ENCODE measurements at places on chromosomes 12 and 14.

- no peak for DNase-seq
These were observed 37.5 kb upstream of the CORO1C start for GRCh38 chr12:108768591-108769500.

DNA sequence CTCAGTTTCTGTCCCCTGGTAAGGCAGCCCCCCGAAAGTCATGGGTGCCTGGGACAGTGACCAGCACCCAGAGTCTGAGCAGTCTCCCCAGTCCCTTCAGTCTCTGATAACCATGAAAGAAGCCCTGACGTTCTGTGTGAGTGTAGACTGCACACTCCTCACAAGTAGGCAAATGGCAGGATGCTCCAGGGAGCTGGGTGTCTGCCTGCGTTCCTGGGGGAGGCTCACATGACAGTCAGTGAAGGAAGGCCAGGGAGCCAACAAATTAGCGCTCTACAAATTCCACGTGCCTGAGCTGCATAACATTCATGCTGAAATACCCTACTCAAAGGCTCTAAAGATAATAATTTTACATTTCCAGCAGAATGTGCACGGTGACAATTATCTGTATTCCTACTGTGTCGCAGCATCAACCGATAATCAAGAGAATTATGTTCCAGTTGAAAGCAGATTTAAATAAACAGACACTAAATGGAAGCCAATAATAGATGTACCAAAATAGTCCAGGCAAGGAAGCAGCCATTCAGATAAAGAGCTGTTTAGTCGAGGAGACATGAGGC is 56.3 kb downstream of the ASCL1 start:
- no peak for DNase-seq

GRCh38 chr12:21428241-21428640 is 9.2 kb upstream of the PYROXD1 start:
- DNase-seq = no peak

DNA sequence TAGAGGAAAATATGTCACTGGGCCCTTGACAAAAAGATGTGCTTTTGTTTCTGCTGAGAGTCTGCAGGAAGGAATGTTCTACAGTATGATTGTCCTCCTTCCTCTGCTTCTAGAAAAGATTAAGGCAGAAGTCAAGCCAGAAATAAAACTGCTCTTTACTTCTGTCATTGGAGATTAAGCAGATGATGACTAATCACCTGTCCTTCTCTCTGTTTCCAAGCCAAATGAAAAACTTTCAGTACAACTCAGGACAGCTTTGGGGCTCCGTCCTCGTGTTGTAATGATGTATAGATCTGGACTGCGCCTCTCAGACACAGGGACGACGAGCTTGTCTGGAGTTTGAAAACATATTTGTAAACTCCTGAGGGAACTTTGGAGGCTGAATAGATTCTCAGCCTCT is 159.3 kb downstream of the DYRK2 start:
- no peak for DNase-seq

- DNase-seq = no peak
These were observed 25.3 kb downstream of the GPRC5D start for GRCh38 chr12:12926571-12927071.

DNA sequence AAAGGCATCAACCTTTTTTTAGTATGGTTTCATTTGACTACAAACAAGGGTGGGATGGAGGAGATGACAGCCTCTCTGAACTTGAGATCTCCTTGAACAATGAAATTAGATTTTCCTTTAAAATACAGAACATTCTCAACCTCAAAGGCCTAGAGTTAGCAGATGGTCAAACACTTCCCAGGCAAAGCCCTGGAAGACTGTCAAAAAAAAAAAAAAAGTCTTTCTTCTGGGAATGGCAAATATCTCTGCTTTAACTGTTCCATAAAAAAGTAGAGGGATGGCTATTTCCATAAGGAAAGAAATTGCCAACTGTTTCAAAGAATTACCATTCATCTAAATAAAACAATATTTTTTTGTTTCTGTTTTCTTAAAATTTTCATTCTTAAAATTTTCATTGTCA is 870.8 kb downstream of the GALC start:
- DNase-seq = no peak

DNA sequence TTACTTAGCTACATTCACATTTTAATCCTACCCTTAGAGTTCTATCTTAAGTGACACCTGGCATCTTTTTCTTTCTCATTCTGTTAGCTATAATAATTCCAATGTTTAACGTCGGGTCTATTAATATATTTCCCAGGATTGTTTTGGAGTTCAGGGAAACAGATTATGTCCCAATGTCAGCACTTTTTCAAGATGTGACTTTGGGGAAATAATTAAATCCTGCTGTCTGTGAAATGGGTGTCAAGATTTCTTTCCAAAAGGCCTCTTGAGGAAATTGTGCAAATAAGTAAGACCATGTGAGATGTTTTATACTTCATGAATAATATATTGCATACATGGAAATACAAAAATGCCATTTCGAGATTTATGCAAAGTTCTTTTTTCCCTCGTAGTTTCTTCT is 887.6 kb upstream of the SEL1L start:
- DNase-seq = no peak

GRCh38 chr12:39412210-39412609 is 30.7 kb downstream of the KIF21A start:
- DNase-seq = no peak

GRCh38 chr12:91023326-91024004 is 18.7 kb upstream of the EPYC start:
- DNase-seq = no peak

DNA sequence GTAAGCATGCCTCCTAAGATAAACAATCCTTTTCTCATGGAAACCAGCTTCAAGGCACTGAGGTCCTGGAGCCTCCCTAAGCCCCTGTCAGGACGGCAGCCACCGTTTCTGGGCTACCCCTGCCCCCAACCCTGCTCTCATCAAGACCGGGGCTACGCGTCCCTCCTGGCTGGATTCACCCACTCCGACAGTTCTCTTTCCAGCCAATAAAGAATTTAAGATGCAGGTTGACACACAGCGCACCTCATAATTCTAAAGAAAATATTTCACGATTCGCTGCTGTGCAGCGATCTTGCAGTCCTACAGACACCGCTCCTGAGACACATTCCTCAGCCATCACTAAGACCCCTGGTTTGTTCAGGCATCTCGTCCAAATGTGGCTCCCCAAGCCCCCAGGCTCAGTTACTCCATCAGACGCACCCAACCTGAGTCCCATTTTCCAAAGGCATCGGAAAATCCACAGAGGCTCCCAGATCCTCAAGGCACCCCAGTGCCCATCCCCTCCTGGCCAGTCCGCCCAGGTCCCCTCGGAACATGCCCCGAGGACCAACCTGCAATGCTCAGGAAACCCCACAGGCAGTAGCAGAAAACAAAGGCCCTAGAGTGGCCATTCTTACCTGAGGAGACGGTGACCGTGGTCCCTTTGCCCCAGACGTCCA is 336.3 kb downstream of the TMEM121 start:
- no peak for DNase-seq

- DNase-seq = no peak
These were observed 7.6 kb downstream of the FCF1 start for GRCh38 chr14:74720526-74720925.

DNA sequence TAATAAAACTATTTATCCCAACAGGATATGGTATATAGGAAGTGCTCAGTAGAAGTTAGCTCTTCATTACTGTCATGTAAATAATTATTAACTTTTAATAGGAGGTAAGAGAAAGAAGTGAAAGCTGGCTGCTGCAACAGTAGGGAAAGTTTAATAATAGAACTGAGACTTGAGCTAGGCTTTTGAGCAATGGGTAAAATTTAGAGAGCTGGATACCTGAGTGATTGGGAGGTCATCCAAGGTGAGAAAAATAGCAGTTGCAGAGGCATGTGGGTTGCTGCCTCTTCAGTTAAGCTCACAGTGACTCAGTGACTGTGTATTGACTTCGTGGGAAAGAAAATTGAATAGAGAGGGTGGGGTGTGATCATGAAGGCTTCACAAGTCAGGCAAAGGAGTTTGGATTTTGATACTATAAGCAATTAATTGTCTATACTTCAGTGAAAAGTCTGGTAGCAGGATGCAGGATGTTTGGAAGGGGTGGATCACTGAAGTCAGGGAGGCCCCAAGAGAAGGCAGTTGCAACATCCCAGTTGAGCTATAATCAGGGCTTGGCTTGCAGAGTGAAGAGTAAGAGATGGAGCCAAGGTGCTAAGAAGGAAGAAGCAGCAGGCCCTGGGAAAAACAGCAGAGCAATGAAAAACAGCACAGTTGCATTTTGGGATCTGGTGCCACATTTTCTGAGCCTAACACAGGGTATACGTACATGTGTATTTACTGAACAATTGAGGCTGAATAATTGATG is 172.0 kb upstream of the FRMD6 start:
- DNase-seq = no peak

- no peak for DNase-seq
These were observed 23.4 kb upstream of the IPO8 start for GRCh38 chr12:30719060-30719459.

DNA sequence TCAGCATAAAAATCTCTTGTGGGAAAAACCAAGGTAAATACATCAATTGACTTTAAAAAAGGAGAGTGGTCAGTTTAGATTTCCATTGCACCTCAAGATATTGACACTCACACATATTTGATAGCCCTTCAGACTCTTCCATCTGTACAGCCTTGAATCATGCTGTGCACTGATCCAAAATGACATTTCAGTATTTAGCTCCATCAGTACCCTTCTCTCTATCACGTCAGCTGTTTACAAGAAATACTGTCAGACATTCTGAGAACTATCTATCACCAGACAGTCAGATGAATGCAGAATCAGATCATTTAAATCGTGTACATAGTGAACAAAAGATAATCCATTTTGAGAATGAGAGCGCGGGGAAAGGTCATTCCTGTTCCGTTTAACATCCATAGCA is 511.9 kb downstream of the RPL10L start:
- no peak for DNase-seq

DNA sequence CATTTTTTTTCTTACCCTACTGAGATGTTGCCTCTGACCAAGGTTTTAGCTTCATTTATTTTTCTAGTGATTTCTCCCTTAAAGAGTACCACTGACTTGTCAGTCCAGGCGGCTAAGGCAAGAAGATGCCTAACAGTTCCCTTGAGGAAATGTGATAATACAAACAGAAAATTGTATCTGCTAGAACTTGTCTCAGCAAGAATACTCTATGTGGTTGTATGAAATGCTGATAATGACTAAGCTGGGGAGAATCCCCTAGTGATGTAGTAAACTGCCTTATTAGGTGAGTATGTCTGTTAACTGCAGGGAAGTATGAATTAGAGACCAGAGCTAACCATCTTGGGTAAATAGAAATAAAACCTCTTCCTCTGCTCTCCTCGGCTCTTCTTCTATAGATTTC is 6.7 kb downstream of the C12orf54 start:
- DNase-seq = no peak

DNA sequence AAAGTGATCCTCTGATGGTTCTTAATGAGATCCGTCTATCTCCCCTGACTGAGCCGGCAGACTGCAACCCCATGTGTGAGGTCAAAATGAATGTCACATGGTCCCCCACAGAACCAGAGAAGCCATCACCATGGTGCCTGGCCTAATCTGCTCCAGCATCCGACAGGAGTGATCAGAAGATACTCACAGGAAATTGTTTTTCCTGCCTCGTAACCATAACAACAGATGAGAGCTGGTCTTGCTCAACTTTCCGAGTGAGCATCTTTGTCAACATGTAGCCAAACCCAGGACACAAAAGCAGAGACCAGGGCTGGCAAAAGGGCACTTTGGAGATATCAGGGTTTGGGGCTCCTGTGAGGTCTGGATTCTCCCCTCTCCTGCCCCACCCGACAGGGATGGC is 72.1 kb upstream of the C14orf180 start:
- DNase-seq = no peak

GRCh38 chr12:69085852-69086251 is 152.9 kb upstream of the CPM start:
- no peak for DNase-seq

DNA sequence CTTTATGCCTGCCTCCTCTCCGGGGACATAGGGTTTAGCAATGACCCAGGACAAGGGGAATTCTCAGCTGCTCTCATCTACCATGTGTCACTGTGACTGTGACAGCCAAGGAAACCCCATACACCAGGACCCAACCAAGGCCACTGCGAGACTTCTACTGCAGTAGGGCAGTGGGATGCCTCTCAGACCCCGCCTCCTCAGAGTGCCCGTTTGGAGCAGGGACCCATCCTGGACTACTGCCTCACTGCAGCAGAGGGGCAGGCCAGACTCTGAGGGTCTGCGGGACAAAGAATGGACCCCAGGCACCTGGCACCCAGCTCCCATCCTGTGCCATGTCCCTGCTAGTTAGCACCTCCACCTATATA is 71.3 kb upstream of the DDX11 start:
- no peak for DNase-seq

GRCh38 chr12:3081886-3082285 is 4.7 kb downstream of the TSPAN9 start:
- no peak for DNase-seq

DNA sequence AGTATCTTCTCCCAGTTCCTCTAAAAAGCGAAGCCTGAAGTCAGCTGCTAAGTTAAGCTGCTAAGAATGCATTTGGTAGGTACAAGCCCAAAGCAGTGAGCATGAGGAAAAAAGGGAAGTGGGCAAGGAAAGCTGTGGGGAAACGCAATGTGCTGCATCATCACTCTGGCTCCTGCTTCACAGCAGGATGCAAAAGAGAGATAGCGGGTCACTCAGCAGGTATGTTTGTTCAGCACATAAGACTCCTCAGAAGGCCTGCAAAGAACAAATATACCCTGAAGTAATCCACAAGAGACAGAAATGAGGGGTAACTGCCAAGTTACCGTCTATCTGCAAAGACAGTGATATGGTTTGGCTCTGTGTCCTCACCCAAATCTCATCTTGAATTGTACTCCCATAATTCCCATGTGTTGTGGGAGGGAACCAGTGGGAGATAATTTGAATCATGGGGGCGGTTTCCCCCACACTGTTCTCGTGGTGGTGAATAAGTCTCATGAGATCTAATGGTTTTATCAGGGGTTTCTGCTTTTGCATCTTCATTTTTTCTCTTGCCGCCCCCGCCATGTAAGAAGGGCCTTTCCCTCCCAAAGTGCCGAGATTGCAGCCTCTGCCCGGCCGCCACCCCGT is 127.4 kb upstream of the EGLN3 start:
- DNase-seq = no peak

GRCh38 chr12:32647275-32647674 is 31.8 kb upstream of the DNM1L start:
- no peak for DNase-seq

GRCh38 chr14:68668531-68668930 is 124.3 kb downstream of the ZFP36L1 start:
- no peak for DNase-seq

GRCh38 chr14:98919434-98919833 is 352.6 kb downstream of the BCL11B start:
- DNase-seq = no peak

GRCh38 chr12:16407346-16407745 is 59.9 kb downstream of the MGST1 start:
- DNase-seq = no peak

Measured in stimulated activated naive CD4-positive, alpha-beta T cell treated with Interleukin-2 at 50 U/mL for 16 hours (primary cell).